RWPE1 (cell line): ENCODE measurements at places on chromosomes 6 and 20.

DNA sequence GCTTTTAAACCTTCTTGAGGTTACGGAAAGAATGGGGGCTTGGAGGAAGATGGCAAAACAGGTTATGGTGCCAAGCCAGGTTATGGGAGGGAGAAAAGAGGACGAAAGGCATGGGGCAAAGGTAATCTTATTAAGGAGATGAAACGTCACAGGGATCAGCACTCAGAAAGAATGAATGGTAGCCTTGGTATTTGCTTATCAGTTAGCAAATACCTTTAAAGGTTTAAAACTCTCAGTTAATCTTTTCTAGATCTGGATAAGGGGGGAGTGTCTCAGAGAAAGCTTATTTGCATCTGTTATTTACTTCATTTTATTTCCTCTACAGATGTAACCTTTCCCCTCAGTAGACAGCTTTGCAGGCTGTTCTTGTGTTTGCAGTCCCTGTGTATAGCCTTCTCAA is 55.5 kb upstream of the EEF1E1 start:
- DNase-seq: no peak

DNA sequence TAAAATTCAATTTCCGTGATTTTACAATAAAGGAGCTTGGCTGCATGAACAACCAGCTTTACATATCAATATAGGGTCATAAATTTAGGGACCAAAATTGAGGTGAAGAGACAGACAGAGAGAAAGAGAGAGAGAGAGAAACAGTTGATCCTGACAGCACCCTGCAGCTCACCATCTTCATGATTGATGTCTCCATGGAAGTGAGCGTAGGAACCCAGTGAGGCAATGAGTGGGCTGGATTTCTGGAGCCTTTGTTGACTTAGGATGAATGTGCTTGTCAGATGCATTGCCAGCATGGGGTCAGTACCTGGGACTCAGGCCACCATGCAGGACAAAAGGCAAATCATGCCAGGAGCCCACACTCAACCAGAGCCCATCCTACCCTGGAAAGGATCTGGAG is 165.1 kb upstream of the SYNDIG1 start:
- DNase-seq: no peak

DNA sequence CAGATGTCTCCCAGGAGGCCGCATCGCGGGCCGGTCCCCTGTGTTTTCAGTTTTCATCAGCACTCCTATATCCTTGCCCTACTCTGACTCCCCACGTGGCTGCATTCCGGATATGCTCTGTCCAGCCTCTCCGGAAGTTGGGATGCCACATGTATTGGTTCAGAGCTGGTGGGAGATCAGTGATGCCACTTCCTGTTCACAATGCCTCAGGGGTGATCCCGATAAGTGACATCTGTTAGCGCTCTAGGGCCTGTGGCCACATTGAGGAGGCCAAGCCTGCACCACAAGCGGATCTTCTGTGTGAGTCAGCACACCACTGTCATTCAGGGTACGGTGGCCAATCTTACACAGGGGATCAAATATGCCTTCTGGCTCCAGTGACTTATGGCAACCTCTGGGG is 57.8 kb downstream of the PPP1R3G start:
- no peak for DNase-seq

DNA sequence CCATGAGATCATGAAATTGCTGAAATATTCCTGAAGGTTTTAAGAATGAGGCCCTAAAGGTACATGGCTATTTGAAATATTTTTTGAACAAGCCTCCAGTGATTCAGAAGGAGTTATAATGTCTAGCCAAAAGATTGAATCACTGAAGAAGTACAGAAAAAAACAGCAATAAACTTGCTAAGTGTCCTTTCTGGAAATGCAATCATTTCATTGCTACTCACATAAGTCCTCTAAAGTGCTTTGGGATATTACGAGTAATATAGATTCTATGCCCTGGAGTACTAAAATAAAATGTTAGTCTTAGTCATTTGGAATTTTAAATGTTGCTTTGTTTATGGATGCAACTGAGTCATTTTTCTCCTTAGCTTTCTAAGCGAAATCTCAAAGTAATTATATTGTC is 32.7 kb downstream of the CENPW start:
- DNase-seq: no peak

DNA sequence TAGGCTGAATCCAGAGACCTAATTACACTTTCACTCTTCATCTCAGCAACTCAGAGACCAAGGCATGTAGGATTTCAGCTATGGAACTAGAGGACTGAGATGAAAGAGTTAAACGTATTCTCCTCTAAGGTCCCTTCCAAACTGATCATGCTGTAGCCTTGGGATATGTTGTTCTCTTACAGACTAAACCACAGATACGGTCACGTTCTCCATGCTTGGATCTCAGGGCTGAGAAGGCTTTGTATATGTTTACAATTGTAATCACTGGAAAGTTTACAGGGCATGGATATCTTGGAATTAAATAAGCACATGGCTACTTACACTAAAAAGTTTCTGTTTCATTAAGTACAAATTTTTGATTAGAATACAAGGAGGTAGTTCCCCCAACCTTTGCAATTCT is 50.1 kb downstream of the PKIB start:
- no peak for DNase-seq

DNA sequence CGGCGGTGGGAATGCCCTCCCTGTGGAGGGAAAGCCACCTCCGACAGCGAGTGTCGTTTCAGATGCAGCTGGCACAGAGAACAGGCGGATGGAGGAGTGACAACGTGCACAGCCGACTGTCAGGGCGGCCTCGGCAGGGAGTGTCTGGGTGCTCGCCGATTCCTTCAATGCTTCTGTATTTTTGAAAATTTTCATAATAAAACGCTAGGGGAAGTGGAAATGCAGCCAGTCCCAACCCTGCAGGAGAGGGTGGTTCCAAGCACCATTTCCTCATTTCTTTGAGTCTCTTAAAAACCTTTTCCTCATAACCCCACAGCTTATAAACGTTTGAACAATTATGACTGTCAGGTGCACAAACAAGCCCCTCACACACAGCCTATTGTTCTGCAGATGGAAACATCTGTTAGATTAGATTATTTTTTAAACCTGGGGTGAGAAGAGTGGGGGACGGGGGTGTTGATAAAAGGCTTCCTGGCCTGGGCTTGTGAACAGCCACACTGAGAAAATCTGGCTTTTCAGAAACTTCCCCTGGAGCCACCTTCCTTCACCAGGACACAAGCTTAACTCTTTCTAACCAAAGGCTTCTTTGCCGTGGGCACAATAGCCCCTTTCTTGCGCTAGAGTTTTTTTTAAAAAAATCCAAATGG is 228.9 kb downstream of the ANKRD60 start:
- DNase-seq: no peak

DNA sequence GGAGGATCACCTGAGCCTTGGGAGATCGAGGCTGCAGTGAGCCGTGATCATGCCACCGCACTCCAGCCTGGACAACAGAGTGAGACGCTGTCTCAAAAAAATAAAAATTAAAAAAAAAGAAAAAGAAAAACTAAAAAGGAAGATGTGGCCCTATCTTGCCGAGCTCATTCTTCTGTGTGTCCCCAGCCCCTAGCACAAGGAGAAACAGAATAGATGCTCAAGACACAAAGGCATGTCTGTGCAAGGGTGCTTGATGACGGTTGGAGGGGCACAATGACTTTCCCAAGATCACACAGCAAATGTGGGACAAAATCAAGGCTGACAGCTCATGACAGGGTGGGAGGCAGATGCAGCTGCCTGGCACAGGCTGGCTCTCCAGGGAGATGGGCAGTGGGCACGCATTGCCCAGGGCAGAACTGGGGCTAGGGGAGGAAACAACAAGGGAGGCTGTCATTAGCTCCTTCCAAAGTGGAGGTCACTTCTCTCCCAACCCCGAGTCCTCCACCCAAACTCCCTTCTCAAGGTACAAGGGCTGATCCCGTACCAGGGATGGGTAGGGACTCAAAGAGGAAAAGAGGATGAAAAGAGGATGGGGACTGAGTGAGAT is 775 bp upstream of the NRSN2 start:
- DNase-seq: no peak

DNA sequence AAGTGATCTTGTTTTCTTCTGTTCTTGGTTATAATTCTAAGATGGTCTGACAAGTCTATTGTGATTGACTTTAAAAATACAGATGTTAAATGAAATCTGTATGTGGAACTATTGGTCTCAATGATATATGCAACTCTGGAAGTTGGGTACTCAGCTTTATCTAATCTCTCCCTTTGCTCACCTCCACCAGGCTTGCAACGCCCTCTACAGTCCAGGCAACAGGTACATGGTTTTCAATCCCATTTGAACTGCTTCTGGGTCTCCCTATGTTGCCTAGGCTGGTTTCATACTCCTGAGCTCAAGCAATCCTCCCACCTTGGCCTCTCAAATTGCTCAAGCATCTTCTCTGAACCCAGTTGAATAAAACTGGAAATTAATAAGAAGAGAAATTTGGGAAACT is 25.6 kb upstream of the HLA-DQB1 start:
- no peak for DNase-seq

DNA sequence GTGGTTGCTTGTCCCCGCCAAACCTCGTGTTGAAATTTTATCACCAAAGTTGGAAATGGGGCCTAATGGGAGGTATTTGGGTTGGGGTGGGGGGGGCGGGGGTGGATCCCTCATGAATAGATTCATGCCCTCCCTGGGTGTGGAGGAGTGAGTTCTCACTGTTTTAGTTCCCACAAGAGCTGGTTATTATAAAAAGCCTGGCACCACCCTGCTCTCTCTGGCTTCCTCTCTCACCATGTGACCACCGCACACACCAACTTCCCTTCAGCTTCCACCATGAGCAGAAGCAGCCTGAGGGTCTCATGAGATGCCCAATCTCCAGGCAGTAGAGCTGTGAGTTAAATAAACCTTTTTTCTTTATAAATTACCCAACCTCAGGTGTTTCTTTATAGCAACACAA is 111.3 kb downstream of the PRDM1 start:
- no peak for DNase-seq

GRCh38 chr6:89689732-89690131 is 51.2 kb upstream of the LYRM2 start:
- no peak for DNase-seq

- no peak for DNase-seq
These were observed 17.3 kb downstream of the FARS2 start for GRCh38 chr6:5278565-5279120.

- no peak for DNase-seq
These were observed 158.6 kb upstream of the RIMS1 start for GRCh38 chr6:71727632-71728294.
